ENCODE measurements at places on chromosomes 11 and 22.

DNA sequence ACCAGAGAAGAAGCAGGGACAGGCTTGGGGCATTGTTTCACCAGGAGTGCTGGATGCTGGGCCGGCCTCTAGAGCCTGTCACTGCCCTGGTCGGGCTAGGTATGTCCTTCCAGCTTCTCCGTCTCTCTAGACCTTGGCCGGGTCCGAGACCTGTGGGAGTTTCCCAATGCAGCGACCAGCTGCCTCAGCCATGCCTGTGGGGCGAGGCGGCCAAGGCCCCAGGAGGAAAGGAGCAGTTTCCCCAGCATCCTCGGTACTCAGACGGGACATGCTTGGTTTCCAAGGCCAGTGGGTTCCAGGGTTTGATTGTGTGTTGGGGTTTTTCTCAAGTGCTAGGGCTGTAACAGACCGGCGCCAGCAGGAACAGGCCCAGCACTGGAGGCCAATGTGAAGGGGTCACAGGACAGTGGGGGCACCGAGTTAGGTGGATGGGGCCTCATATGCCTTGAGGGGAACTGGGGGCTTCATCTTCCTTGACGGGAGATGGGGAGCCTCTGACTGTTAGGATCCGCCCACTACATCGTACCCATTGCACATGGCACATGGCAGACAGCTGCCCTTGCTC, 339.0 kb downstream of the TBC1D22A start:
- DNase-seq, result no peak

- no peak for DNase-seq
These were observed 16.5 kb downstream of the NUP50 start for GRCh38 chr22:45180146-45180679.

DNA sequence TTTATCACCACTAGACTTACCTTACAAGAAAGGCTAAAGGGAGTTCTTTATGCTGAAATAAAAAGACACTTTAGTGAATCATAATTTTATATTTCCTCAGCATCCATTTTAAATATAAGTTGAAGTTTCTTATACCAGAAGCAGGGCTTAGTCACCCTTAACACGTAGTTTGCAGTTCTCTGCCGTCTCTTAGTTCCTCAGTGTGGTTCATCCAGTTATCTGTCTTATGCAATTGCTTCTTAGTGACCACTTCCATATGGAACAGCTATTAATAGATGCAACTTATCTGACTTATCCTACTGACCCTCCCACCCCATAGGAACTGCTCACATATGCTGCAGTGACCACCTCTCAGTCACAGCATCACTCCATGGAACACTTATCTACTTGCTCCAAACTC, 11.7 kb upstream of the SLC36A4 start:
- no peak for DNase-seq

- DNase-seq, result no peak
These were observed 56.1 kb upstream of the NARS2 start for GRCh38 chr11:78630561-78631303.

- DNase-seq, result no peak
These were observed 51.9 kb upstream of the EIF3D start for GRCh38 chr22:36580846-36581245.

DNA sequence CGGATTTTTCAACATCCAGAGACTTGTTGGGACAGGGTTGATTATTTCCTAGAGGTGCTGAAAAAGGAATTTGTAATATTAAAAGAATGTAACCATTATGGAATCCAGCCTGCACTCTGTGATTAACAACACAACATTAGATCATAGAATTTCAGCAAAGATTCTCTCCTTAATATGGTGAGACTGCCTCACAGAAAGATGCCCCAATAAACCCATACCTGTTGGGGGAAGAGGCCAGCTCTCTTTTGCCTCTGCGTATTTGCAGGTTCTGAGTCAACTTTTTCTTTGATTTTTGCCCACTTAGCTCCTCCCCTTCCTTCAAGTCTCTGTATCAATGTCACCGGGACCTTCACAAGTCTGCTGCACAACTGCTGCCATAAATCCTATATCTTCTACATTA, 12.4 kb upstream of the MTMR3 start:
- DNase-seq, result no peak

GRCh38 chr22:39457198-39457555, 365 bp downstream of the MGAT3 start:
- no peak for DNase-seq

GRCh38 chr11:130726234-130727037, 189.8 kb downstream of the SNX19 start:
- no peak for DNase-seq

- no peak for DNase-seq
These were observed 1.7 kb downstream of the ETS1 start for GRCh38 chr11:128585498-128586238.

DNA sequence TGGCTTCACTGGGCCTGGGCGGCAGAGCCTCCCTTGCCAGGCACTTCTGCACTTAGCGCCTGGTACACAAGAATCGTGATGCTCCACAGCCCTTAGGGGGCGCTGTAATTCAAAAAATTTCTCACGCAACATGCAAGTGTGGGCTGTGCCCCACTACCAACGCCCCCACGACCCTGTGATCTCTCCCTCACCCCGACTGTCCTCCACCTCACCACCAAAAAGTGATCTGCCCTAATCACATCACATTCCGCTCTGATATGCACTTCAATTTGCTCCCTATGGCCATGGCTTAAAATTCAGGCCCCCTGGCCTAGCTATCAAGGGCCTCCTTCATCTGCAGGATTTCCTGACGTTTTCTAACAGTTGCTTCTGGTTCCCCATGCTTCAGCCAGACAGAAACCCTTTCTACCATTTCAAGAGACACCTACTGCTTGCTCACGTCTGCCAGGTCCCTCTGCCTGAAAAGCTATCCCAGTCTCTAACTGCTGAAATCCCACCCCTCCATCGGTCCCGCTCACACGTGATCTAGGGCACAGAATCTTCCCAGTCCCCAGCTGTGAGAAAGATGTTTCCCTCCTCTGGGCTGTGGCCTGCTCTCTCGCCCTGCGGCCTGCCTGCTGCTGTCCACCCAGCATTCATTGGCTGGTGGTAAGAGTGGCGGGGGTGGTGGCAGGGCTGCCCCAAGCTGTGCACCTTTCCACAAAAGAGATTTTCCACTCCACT, 27.9 kb upstream of the LRRC32 start:
- no peak for DNase-seq

GRCh38 chr11:92332986-92333385, 108.4 kb downstream of the FAT3 start:
- peak; percentile 67 for DNase-seq

DNA sequence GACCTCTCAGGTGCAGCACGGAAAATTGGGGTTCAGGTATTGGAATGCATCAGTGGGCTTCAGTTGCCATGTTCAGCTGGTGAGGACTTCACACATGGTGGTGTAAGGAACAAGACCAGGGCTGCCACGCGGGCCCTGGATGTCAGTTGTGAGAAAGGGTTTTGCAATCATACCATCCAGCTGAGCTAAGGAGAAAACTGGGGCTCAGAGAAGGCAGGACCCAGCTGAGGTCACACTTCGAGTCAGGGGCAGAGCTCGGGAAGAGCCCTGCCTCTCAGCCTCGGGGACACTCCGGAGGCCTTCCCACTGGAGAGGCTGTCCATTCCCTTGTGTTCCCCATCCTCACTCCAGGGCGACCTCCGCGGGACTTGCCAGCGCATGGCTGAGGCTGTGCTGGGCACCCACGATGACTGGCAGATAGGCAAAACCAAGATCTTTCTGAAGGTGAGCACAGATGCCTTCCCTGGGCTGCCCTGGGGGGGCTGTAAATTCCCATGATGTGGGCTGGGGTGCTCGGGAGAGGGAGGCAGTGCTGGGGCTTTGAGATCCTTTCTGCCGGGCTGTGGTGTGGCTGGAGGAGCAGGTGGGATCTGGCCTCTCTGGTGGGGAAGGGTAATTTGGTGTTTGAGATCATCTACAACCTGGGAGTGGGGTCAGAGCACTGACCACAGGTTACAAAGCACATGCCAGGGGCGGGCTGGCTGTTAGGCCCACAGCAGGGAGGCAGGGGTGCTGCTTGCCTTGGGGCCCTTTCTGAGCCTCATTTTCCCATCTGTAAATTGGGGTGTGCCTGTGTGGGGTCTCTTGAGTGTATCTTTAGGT, 47.2 kb downstream of the MYO7A start:
- no peak for DNase-seq

DNA sequence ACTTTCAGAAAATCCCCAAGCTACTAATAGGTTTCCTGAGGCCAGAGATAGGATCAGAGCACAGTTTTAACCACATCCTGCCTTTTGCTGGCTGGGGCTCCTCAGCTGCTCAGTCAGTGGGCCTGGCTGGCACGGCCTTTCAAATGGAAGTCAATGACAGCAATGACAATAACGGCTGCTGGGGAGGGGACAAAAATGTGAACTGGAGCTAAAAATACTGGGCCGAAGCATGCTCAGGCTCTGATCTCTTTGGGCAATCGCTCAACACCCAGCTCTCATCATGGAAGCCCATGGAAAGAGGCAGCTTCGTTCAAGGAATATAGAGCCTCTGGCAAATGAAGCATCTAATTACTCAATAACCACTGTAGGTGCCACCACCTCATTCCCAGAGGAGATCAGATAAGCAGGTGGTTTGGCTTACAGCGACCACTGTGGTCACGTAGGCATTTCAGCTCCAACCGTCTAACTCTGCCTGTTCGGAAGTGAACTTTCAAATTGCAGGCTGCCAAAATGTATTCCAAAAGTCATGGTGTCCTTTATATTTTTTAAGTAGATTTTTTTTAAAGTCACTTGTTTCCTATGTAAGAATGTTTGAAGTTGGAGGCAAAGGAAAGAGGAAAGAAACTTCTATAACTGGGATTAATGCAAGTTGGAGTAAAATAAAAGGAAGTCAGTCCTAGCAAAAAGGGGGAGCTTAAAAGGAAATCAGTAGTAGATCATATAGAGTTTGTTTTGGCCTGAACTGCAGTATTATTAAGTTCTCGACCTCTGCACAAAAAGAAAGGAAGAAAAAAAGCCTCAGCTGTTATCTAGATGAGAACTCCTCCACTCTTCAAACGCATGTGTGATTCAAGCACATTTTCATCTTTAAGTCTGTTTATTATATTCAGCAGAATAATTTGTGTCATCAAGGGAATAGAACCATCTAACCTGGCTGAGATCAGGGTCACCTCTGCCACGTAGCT, 14.1 kb downstream of the WT1 start:
- peak; percentile 52 for DNase-seq

GRCh38 chr22:36658900-36659299, 44.7 kb downstream of the CACNG2 start:
- DNase-seq, result no peak

- peak; percentile 31 for DNase-seq
These were observed 15.0 kb downstream of the SLC1A2 start for GRCh38 chr11:35404388-35404775.

DNA sequence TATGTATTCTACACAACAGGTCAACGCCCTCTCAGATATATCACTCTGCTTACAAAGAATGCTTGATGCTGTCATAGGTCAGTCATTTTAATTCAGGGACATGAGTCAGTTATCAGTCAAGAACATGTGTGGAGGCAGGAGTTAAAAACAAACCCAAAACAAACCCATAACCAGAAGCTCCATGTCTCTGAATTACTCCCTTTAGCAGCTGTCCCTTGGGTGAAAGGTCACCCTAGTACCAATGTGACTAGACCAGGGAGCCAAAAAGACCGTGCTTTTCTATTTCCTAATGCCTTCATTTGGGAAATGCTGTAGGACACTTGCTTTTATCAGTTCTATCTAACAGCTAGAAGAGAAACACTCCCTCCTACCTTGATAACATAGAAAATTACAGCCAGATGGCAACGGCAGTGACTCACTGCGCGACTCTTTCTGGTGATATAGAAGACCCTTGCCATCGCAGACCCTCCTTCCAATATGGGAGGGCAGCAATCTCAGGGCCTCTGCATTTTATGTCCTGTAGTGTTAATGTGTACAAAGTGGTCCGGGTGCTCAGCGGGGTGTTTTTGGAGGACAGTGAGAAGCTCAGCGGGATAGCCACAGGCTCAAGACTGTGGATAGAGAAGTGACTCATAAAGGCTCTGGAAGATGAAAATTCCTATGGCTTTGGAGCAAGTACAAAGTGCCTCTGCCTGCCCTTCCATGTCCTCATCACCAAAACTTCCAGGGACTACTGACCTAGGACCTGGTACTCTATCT, 24.8 kb downstream of the APOL5 start:
- DNase-seq, result peak; percentile 89

GRCh38 chr22:32048069-32048468, 5.0 kb downstream of the SLC5A1 start:
- DNase-seq, result no peak

GRCh38 chr11:111911563-111912401, at the start of gene CRYAB:
Gene CRYAB, minus strand, starts transcription at chr11:111911770. Its CDS starts 46 bp downstream, at chr11:111911724.
- DNase-seq, result peak; percentile 48

- DNase-seq, result peak; percentile 88
These were observed 36.7 kb downstream of the TPST2 start for GRCh38 chr22:26553056-26553752.

GRCh38 chr22:41742918-41743317, 43.6 kb downstream of the MEI1 start:
- DNase-seq, result no peak

DNA sequence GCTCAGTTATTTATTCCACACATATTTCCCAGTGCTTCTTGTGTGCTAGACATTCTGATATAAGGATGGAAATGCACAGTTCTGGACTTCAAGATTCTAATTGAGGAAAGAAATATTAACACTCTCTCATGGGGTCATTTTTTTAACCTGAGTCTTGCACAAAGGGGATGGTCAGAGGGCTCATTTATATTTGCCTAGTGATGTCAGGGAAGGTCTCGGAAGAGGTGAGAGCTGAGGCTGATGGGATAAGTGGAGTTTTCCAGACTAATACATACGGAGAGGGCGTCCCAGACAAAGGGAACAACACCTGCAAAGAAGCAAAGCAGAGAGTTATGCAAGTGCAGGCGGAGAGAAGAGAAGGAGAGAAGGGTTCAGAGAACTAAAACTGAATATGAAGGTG, 1304.6 kb upstream of the TENM4 start:
- no peak for DNase-seq

GRCh38 chr11:120815319-120816100, 208.4 kb upstream of the TBCEL start:
- no peak for DNase-seq

DNA sequence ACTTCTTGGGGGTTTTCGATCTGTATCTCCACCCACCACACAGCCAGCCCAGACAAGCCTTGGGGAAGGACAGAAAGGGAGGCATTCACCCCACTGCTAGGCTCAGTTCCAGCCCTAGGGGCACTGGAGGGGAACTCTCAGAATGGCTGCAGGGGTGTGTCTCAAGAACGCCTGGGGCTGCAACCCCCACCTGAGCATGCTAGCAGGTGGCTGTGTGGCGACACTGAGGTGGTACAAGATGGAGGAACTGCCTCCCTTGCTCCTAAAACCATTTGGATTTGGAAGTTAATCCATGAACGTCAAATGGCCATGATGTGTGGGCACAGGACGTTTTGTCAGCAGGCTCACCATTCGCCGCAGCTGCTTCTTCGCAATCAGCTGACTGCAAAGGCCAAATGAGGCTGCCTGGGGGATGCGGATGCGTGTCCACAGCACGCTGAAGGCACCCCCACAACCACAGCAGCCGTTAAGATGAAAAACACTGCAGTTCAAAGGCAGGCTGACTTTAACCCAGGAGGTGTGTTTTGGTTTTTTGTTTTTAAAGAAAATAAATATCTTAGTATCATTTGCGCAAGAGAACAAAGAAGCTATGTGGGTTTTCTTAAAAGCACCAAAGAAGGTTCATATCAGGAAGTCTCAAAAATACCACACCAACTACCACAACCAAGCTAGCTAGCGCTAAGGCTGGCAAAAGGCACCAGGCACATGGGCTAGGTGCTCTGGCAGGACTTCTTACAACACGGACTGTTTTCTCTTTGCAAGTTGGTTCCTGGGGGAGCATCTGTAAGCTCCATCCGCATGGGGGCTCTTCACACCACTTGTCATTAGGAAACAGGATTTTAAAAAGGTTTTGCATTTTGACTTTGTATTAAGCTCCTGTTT, 22.2 kb upstream of the NAP1L4 start:
- DNase-seq, result no peak

Measured in HCEC 1CT (cell line).